Activated CD8-positive, alpha-beta memory T cell treated with anti-CD3 and anti-CD28 coated beads, Interleukin-2, amount 10 ng/mL, durations not matched to agents 7 days and 5 days (primary cell): ENCODE measurements at places on chromosomes 7 and 10.
A peak's percentile ranks its signal among the peaks of the same experiment; 100 is the strongest.

DNA sequence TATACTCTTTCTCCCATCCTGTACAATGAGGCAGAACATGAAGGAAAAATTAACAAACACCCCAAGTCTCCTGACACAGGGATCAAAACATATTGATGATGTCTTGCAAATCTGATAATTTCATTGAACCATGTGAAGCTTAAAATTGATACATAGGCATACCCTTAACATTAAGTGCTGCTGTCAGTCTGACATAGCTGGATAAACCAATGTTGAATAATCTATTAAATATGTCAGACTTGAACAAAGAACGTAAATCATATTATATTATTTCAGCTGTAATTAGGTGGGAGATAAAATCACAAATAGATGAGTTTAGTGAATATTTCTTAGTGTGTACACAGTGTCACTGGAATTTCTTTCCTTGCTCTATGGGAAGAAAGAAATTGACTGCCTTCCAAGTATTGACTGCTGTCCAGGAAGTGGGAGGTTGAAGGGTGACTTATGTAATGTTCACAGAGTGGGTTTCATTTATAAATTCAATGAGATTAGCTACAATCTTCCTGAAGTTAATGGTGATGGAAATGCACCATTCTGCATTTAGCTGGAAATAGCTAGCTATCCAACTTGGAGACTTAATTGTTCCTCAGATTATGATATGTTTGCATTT lies 170.8 kb downstream of the AUTS2 start:
- H3K4me3 ChIP-seq, result no peak overlapping the region
- no peak overlapping the region for H3K27ac ChIP-seq
- H3K27me3 ChIP-seq, result peaks cover 5% of the 10 kb centered on the region
- H3K36me3 ChIP-seq, result no peaks in the 10 kb centered on the region

DNA sequence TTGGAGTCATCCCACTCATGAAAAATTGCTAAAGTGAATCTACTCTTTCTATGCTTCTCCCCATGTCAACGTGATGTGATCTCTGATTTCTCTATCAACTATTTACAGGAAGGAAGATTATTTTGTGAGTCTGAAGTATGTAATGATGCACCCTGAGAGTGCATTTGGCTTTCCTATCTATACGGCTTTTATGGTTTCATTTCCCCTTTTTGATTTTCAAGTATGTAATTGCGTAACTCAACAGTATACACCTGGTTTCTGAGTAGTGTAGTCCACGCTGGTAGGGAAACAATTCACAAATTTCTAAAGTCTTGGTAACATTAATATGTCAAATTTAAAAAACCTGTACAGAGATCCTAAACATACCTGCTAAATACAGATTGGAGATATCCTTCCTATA lies 194.7 kb upstream of the SEMA3A start:
- DNase-seq, result no peak
- H3K4me1 ChIP-seq, result no peaks in the 10 kb centered on the region
- no peaks in the 10 kb centered on the region for H3K36me3 ChIP-seq
- H3K27me3 ChIP-seq, result no peaks in the 10 kb centered on the region
- no peak overlapping the region for H3K27ac ChIP-seq
- no peak overlapping the region for H3K4me3 ChIP-seq

DNA sequence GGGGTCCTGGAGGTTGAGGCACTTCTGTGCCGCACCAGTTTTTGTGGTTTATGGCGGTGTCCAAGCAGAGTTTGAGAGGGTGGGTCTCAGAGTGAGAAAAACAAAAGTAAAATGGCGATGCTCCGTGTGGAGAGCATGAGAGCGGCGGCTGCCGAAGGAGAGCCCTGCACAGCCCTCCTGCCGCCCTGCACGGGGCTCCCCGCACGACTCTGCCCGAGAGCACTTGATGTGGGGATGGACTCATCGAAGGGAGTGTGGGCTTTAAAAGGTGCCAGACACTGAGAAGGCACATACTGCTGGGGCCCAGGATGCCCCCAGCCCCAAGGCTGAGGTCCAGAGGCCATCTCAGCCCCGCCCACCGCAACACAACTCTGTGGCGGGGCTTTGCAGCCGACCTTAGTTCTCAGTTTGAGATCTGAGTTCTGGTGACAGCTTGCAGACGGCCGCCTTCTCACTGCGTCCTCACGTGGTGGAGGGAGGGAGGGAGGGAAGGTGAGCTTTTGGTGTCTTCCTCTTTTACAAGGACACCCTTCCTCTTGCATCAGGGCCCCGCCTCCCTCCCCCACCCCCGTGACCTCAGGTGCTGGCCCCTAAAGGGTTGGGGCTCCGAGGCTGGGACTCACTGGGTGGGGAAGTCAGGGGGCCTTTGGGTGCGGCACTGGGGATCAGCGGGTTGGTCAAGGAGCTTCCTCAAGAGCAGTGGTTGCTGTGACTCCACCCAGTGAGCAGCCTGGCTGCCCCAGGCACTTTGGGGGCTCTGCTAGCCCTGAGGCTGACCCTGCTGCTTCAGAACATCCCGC lies 69.1 kb downstream of the NKX6-2 start:
- DNase-seq, result no peak
- H3K4me1 ChIP-seq, result no peaks in the 10 kb centered on the region
- no peaks in the 10 kb centered on the region for H3K36me3 ChIP-seq
- H3K27me3 ChIP-seq, result no peaks in the 10 kb centered on the region
- H3K4me3 ChIP-seq, result no peak overlapping the region
- no peak overlapping the region for H3K27ac ChIP-seq

- no peaks in the 10 kb centered on the region for H3K4me1 ChIP-seq
- DNase-seq, result no peak
- H3K27me3 ChIP-seq, result no peaks in the 10 kb centered on the region
- no peak overlapping the region for H3K4me3 ChIP-seq
Observed at GRCh38 chr7:30862995-30863705, 48.5 kb upstream of the AQP1 start.

DNA sequence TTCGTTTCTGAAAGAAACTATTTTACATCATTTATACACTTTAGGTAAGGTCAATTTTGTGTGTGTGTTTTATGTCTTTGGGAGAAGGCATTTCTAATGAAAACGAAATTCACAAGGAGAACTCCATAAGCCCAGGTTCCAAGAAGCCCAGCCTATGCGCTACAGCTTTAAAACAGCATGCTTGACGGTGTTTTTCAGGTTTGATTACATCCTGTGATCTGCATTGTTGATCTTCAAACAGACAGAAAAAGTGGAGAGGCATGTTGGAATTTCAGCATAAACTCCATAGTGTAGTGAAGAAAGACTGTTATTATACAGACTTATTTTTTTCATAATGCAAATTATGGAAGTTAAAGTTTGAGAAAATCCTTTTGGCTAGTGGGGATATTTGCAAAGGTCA lies 187.6 kb downstream of the TEX36 start:
- no peak for DNase-seq
- no peak overlapping the region for H3K4me3 ChIP-seq
- no peaks in the 10 kb centered on the region for H3K36me3 ChIP-seq
- H3K4me1 ChIP-seq, result no peaks in the 10 kb centered on the region
- H3K27ac ChIP-seq, result no peak overlapping the region

DNA sequence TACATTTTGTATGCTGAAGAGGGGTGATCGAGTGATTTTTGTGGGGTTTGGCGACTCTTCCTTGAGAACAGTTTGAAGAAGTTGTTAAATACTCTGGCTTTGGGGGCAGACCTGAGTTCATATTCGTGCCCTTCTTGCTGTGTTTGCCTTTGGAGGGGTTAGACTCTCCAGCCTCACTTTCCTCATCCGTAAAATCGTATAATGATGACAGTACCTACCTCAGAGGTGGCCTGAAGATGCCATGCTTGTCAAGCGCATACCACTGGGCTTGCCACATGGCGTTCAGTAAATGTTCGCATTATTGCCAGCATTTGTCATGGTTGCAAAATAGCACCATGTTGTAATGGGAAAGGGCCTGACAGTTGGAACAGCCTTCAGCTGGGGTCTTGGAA lies 1.3 kb downstream of the STK17A start:
- H3K36me3 ChIP-seq, result peaks cover 33% of the 10 kb centered on the region
- H3K4me3 ChIP-seq, result peak overlapping the region; percentile 98
- peaks cover 31% of the 10 kb centered on the region for H3K4me1 ChIP-seq

DNA sequence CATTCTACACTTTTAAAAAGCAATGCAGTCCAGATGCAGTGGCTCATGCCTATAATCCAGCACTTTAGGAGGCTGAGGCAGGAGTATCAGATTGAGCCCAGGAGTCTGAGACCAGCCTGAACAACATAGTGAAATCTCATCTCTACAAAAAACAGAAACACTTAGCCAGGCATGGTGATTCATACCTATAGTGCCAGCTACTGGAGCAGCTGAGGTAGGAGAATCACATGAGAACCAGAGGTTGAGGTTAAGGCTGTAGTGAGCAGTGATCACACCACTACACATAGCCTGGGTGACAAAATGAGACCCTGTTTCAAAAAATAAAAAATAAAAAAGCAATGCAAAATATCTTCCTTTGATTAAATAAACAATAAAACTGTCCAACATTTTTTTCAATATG lies 205.2 kb downstream of the GRM8 start:
- no peaks in the 10 kb centered on the region for H3K36me3 ChIP-seq
- H3K27ac ChIP-seq, result no peak overlapping the region
- no peak for DNase-seq
- no peaks in the 10 kb centered on the region for H3K4me1 ChIP-seq

DNA sequence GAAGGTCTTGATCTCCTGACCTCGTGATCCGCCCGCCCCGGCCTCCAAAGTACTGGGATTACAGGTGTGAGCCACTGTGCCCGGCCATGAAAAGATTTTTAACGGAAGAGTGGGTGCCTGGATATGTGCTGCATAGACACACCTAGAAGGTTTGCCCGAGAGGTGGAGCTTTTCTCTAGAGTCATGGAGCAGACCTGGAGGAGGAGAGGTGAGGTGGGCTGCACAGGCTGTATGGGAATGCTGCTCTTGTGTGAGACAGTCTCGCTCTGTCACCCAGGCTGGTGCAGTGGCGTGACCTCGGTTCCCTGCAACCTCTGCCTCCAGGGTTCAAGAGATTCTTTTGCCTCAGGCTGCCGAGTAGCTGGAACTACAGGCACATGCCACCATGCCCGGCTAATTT lies 103.3 kb downstream of the ACTR3B start:
- no peak overlapping the region for H3K27ac ChIP-seq
- peaks cover 2% of the 10 kb centered on the region for H3K4me1 ChIP-seq
- H3K36me3 ChIP-seq, result no peaks in the 10 kb centered on the region
- DNase-seq, result peak; percentile 12
- no peaks in the 10 kb centered on the region for H3K27me3 ChIP-seq

DNA sequence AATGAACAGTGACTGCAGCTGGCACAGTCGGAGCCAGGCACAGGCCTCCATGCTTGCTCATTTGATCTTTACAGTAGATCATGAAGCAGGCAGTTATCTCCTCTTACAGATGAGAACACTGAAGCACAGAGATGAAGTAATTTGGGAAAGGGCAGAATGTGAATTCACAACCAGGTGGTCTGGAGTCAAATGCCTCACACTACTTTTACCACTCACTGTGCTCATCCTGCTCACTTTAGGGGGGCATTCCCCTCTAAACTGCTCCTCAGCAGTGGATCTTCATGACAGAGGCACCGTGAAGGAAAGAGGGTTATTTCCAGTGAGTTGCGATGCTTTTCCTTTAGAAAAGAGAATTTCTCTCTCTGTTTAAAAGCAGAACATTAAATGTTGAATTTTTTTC lies 15.1 kb downstream of the SNX10 start:
- DNase-seq, result no peak
- no peak overlapping the region for H3K4me3 ChIP-seq
- H3K27me3 ChIP-seq, result no peaks in the 10 kb centered on the region
- no peak overlapping the region for H3K27ac ChIP-seq

- no peak overlapping the region for H3K4me3 ChIP-seq
- H3K4me1 ChIP-seq, result no peaks in the 10 kb centered on the region
Observed at GRCh38 chr10:57964351-57964750, 303.3 kb downstream of the IPMK start.

DNA sequence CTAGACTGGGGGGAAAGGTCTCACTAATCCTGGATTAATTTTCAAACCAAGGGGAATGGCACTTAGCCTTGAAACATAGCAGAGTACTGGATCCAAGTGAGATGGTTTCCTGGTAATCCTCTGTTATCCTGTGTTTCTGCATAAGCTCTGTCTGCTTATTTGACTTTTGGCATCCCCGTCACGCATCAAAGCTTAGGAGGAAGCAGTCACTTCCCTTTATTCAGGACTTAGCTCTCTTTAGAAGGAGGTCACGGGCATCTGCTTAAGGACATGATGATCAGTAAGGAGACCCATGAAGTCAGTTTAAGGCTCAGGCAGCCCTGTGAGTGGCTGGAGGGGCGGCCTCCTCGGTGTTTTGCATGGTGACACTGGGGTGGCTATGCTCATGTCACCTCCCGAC lies 30.0 kb downstream of the TSPAN15 start:
- no peaks in the 10 kb centered on the region for H3K4me1 ChIP-seq
- H3K27me3 ChIP-seq, result no peaks in the 10 kb centered on the region
- no peak for DNase-seq
- no peak overlapping the region for H3K4me3 ChIP-seq
- no peaks in the 10 kb centered on the region for H3K36me3 ChIP-seq

GRCh38 chr10:12529976-12530375 lies 180.6 kb downstream of the CAMK1D start:
- peaks cover 5% of the 10 kb centered on the region for H3K4me1 ChIP-seq
- H3K27ac ChIP-seq, result no peak overlapping the region
- H3K27me3 ChIP-seq, result no peaks in the 10 kb centered on the region
- DNase-seq, result no peak

DNA sequence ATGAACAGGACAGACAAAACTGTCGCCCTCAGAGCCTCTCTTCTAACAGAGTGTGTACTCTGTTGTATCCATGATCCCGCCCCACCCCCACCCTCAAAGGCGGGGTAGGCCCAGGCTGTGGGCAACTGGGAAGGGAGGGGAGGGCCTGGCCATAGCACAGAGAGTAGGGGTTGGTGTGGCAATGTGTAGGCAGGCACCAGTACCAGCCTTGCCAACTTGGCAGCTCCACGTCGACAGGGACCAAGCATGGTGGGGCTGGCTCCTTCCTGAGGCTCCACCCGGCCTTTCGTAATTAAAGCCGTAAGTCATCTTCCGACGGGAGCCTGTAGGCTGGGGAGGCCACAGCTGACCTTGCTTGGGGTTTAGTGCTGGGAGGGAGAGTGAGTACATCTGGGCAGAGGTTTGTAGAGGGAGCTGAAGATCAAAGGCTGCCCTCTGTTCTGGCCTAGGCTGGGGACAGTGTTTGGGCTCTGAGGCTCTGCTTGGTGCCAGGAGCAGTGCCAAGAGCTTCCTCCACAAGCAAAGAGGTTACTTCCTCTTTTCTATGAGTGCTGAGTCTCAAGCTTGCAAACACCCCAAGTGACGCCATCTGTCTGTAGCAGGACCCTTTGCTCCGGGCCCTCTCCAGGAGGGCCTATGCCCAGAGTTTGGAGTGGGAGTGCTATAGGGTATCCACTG lies 121.6 kb downstream of the C10orf105 start:
- peaks cover 3% of the 10 kb centered on the region for H3K27me3 ChIP-seq
- no peaks in the 10 kb centered on the region for H3K36me3 ChIP-seq
- no peak overlapping the region for H3K4me3 ChIP-seq
- H3K27ac ChIP-seq, result no peak overlapping the region
- no peak for DNase-seq
- H3K4me1 ChIP-seq, result peaks cover 7% of the 10 kb centered on the region

- peaks cover 7% of the 10 kb centered on the region for H3K4me1 ChIP-seq
- no peak overlapping the region for H3K27ac ChIP-seq
- DNase-seq, result no peak
Observed at GRCh38 chr10:42754155-42755027, 28.2 kb upstream of the BMS1 start.

GRCh38 chr10:55400075-55400849 lies 599.2 kb upstream of the PCDH15 start:
- no peaks in the 10 kb centered on the region for H3K36me3 ChIP-seq
- H3K4me1 ChIP-seq, result no peaks in the 10 kb centered on the region
- H3K27ac ChIP-seq, result no peak overlapping the region
- no peak for DNase-seq
- H3K27me3 ChIP-seq, result no peaks in the 10 kb centered on the region
